ENCODE measurements at places on chromosomes 11 and 22.

DNA sequence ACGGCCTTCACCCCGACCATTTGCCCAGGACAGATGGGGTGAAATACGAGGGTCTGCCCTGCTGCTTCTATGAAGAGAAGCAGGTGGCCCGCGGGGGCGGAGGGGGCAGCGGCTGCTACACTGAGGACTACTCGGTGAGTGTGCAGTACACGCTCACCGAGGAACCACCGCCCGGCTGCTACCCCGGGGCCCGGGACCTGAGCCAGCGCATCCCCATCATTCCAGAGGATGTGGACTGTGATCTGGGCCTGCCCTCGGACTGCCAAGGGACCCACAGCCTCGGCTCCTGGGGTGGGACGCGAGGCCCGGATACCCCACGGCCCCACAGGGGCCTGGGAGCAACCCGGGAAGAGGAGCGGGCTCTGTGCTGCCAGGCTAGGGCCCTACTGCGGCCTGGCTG lies 11.2 kb downstream of the C22orf31 start:
- DNase-seq: no peak

GRCh38 chr11:26219183-26220117 lies 112.5 kb upstream of the ANO3 start:
- DNase-seq: no peak

- DNase-seq: no peak
Observed at GRCh38 chr11:59173080-59173963, 1.4 kb downstream of the DTX4 start.

DNA sequence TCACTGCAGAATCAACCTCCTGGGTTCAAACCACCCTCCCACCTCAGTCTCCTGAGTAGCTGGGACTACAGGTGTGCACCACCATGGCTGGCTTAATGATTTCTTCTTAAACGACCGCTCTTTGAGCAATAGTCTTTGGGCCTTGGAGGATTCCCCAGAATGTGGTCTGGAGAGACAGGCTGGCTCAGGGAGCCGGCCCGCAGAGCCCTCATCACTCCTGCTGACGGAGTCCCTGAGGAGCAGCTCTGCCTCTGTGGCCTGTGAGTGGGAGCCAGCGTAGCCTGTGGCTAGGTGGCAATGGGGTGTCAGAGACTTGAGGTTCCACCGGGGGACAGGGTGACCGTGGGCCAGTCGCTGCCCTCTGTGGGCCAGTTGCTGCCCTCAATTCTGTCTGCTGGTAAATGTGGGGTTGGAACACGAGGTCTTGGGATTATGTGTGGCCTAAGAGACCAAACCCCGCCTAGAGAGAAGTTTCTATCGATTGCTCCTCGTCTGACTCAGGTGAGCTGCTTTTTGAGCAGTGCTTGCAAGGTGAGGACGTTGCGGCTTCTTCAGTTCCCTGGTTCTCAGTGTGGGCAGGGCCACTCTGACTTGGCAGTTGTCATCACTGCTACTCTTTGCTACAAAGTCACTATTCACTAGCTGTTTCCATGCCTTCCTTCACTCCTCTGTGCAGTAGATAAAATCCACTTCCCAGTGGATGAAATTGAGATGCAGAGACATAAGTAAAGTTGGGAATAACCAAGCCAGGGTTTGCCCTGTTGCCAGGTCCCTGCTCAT lies 124.8 kb upstream of the NECTIN1 start:
- DNase-seq: no peak

- no peak for DNase-seq
Observed at GRCh38 chr11:11620173-11620920, 1.5 kb downstream of the GALNT18 start.

- DNase-seq: no peak
Observed at GRCh38 chr11:44608991-44609782, 43.7 kb downstream of the CD82 start.

- no peak for DNase-seq
Observed at GRCh38 chr11:47259232-47259977, 1.6 kb downstream of the NR1H3 start.

- no peak for DNase-seq
Observed at GRCh38 chr22:19815823-19816290, 38.8 kb downstream of the GNB1L start.

- DNase-seq: no peak
Observed at GRCh38 chr11:80816454-80816847, 1375.6 kb upstream of the TENM4 start.

DNA sequence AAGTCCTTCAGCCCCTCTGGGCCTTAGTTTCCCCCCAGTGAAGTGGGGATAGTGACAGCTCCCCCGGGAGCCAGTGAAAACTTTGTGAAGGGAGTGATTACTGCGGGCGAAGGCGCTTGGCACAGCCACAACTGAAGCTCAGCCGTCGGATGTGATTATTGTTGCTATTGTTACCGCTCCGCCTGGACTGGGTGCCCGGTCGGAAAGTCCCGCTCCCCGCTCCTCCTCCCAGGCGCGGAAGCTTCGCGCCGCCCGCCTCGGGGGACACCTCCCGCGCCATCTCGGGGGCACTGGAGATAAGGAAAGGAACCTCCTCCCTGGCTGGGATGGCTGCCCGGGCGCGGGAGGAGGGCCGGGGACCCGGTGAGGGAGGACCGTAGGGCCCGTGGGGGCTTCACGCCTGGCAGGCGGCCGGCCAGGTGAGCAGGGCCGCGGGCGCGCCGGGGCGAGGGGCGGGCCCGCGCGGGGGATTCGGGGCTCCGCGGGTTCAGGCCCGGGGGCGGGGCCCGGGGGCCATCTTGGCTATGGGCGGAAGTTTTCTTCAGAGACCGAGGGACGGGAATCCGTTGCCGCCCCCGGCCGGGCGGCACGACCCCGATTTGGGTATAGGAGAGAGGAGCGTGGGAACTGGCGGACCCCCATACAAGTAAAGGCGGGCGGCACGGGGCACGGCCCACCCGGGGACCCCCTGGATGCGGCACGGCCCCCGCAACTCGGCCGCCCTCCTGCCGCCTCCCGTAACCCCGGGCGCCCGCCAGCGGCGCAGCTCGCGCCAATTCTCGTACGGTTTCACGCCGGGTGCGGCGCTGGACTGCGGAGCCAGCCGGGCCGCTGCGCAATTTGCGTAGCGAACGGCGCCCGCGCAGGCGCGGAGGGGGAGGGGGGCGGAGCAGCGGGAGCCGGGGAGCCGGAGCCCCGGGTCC lies at the start of gene GPR137:
Gene GPR137, plus strand, starts transcription at position 887 of the 923 bp plus-strand sequence. CDS start 677 bp downstream, outside the sequence.
- DNase-seq: peak; percentile 96

DNA sequence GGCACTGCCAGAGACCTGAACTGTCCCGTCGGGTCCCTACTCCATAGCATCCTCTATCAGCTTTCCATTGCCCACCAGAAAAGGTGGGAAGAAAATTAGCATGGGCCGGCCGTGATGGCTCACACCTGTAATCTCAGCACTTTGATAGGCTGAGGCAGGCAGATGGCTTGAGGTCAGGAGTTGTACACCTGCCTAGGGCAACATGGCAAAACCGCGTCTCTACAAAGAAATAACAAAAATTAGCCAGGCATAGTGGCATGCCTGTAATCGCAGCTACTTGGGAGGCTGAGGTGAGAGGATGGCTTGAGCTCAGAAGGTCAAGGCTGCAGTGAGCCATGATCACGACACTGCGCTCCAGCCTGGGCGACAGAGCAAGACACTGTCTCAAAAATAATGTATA lies 3.5 kb downstream of the SLC25A18 start:
- DNase-seq: no peak

DNA sequence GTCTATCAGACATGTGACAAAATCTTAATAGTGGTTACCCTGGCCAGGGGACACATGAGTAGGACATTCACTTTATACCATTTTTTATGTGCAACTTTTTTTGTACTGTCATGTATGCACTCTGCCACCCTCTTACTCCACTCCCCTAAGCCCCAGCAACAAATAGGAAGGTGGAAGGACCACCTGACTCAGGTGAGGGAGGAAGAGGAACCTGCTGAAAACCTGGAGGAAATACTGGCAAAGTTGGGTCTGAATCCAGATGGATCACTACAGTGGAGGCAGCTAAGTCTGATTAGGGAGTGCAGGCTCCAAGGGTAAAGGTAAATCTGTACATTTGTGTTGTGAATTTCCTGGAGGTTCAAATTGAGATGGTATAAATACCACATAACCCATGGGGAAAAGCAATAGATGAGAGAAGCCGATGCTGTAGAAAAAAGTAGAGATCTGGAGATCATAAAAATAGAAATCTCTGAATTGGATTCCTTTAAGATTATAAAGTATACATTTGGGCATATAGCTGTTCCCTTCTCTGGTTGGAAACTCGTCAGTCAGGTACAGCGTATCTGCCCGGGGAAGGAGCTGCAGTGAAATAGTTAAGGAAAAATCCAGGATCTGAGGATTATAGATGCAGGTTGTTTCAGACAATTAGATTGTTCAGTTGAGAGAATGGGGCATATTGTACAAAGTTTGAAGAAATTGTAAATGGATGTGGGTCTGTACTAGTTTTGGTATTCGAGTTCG lies 52.2 kb upstream of the OR9Q1 start:
- no peak for DNase-seq

- DNase-seq: no peak
Observed at GRCh38 chr22:22343581-22344296, 99.2 kb downstream of the VPREB1 start.

DNA sequence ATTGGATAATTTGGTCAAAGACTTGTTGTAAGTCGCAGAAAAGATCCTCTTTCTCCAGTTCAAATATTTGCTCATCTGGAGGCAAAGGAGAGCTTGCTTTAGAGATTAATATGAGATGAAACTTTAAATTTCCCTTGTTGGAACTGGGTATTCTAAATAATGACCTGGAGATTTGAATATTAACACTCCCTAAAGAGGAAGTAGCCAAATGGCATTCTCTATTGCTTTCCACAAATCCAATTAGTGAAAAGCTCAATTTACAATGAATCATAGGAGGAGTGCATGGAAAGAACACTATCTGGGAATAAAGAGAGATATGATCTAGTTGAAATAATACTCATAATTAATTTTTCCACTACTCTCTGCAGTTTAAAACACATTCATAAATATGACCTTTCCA lies 641.6 kb upstream of the TENM4 start:
- DNase-seq: no peak

DNA sequence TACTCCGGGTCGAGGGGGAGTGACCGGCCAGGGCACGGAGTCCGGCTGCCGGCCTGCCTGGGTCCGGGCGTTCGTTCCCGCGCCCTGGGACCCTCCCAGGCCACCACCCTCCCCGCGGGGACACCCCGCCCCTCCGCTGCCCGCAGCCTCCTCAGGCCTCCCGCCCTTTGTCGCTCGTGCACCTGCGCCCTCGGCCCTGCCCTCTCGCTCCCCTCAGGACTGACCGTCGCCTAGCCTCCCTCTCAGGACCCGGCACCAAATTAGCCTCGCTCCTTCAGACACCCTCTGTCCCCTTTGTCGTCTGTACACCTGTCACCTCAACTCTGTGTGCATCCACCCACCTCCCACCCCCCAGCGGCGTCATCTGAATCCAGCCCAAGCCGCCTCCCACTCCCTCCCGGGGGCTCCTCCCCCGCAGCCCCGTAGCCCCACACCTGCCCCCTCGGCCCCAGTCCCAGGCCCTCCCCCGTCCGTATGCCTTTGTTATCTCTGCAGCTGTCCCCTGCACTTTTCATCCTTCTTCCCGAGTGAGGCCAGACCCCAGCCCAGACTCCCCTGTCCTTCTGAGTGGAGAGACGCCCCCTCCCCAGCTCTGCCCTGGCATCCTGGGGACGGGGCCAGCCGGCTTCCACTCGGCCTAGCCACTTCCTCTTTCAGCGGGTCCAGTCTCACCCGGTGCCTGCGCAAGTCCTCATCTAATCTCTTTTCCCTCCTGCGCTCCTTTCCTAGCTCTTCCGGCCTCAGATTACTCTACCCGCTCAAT lies 643 bp downstream of the TIGD3 start:
- no peak for DNase-seq

- DNase-seq: no peak
Observed at GRCh38 chr11:110301577-110301976, 5.2 kb upstream of the RDX start.

GRCh38 chr11:114302663-114303062 lies 6.5 kb downstream of the NNMT start:
- no peak for DNase-seq

DNA sequence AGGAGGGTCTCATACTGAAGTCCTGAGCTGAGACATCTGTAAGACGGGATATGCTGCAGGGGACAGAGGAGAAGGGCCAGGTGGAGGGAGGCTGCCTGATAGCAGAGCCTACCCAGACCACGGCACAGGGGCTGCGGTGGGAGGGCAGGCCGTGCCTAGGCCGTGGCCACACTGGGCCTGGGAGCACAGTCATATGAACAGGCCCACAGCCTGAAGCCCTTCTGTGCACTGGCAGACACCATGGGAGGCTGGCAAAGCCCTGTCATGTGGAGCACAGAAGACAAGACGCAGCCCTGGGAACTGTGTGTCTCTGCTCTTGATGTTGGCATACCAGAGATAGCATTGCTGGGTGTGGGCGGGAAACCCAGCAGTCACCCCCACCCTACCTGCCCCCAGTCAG lies 3.3 kb downstream of the SPATA19 start:
- peak; percentile 33 for DNase-seq

DNA sequence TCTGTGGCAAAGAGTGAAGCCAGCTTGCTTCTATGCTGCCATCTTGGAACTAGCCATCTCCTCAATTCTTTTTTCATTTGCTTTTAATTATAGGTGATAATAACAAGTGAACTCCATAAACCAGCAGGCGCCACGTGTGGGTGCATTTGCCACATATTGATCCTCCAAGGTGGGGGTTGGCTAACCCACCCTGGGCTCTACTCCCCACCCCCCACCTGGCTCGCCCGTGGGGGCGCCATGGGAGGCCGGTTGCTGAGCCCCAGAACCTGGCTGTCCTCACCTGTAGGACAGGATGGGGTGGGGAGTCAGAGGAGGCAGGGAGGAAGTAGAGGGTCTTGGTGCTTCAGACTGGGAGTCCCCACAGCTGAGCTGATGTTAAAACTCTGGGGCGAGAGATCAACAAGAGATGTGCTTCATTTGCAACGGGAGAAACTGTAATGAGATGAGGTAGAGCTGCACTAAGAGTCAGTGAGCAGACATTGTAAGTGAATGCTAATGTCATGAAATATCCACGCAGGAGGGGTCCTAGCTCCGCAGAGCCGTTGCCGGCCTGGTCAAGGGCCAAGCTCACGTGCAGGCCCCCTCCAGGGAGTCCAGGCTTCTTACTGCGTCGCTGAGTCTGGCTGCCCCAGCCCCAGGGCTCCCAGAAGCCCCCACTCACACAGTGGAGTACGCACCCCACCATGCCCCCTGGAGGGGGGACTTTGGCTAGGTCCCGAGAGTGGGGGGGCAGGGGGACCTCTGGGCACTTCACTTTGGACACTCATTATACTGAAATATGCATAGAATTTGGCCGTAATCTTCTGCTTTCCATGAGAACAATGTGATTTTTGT lies 59.4 kb downstream of the BRD1 start:
- DNase-seq: peak; percentile 61

GRCh38 chr11:121241343-121242211 lies 51.0 kb upstream of the SC5D start:
- DNase-seq: peak; percentile 73

GRCh38 chr11:17813391-17814059 lies 78.9 kb downstream of the KCNC1 start:
- DNase-seq: no peak

DNA sequence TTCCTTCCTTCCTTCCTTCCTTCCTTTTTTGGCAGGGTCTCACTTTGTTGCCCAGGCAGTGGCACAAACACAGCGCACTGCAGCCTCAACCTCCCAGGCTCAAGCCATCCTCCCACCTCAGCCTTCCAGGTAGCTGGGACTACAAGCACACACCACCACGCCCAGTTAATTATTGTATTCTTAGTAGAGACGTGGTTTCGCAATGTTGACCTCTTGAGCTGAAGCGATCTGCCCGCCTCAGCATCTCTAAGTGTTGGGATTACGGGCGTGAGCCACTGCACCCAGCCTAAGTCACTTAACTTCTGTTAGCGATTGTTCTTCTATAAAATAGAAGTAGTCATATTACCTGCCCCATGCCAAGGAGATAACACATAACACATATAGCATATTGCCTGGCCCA lies 2.8 kb upstream of the SYTL2 start:
- DNase-seq: no peak
